ENCODE measurements at places on chromosomes 13 and 19.

DNA sequence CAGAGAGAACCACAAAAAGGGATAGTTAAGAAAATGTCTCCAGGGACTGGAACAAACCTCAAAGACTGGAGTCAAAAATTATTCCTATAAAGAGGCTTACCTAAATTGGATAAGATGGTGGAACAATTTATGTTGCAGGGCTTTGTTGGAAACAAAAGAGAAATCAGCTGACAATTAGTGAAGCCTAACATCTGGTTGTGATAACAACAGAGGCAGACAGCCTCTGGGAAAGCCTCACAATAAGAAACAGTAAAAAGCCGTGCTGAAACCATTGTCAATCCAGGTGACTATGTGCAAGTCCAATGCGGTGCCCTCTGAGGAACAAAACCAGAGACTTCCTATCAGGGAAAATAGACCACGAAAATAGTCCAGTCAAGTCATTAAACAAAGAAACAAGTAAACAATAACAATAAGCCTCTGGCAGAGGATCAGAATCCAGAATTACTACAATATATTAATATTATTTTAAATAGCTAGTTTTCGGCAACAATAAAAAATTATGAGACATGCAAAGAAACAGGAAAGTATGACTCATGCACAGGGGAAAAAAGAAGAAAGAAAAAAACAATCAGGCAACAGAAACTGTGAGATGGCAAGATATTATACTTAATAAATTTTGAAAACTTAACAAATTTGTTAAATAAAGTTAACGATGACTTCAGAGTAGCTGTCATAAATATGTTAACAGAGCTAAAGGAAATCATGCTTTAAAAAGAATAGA, 99.7 kb upstream of the RXFP2 start:
- DNase-seq = no peak

DNA sequence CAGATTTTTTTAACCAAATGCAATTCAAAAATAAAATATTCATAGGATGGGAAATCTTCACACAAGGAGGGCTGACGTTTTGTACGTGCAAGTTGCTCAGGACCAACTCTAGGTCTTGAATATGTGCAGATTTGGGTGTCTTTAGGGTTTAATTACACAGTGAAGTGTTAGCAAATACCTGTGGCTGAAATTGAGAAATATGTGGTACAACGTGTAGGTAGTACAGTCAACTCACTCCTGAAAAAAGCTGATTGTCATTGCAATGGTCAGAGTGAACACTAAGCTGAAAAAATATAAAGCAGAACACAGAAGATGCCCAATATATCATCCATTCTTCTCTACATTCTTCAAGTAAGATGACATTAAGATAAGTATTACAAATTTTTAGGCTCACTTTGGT, 314.3 kb downstream of the SLITRK1 start:
- no peak for DNase-seq

DNA sequence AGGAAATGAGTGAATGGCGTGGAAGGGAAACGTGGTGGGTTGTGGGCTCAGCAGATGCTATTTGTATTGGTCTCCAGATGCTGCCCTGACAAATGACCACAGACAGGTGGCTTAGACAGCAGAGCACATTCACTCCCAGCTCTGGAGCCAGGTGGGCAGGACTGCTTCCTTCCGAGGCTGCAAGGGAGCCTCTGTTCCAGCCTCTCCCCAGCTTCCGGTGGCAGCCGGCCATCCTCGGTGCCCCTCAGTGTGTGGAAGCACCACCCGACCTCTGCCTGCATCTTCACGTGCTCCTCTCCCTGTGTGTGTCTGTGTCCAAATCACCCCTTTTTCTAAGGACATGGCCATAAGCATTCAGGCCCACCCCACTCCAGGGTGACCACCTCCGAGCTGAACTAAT, 105.1 kb downstream of the SOX1 start:
- DNase-seq = no peak

GRCh38 chr13:30787738-30788525, 52.6 kb downstream of the ALOX5AP start:
- DNase-seq = no peak

- DNase-seq = no peak
Measured at GRCh38 chr13:91721413-91721812, 323.0 kb downstream of the GPC5 start.

DNA sequence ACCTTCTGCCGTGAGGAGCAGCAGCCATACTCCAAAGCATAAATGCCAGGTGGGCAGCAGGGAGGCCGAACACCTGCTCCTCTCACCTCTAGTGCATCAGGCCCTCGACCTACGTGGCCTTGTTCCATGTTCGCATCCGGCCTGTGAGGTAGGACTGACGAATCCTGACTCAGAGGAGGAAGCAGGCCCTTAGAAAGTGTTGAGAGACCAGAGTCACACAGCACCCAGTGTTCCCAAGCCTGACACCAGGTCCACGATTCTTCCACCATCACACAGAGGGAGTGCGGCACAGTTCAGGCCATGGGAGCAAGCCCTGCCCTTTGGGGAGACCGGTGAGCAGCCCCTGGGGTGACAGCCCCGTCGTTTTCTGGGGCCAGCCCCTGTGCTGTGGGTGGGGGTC, 14.7 kb downstream of the ATP12A start:
- DNase-seq = no peak

DNA sequence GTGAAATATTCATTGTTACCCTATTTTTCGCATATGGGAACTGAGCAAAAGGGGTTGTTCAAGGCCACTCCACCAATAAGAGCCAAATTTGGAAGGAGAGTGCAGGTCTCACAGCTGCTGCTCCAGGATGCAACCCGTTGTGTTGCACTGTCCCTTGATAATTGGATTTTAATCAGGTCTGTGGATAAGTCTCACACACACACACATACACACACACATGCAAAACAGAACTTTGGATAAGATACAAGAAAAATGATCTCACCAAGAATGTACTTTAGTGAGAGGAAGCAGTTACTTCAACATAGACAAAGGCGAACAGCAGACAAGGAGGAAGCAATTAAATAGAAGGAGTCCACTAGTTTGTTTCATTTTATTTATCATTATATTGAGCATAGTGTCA, 127.3 kb upstream of the EDNRB start:
- no peak for DNase-seq

DNA sequence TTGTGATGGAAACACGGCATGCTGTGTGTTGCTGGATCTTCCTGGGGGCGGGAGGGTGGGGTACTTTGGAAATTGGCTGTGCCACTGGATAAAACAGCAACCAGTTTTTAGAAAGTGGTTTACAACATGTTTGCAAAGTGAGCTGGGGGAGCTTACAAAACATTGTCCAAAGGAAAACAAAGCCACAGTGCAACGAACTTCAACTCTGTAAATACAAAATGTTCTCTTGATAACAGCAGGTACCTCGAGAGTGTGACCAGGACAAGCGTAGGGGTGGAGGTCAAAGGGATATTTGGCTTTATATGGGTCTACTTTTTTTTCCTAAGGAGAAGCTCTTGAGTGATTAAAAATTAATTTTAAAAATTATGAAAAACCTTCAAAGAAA, 2.5 kb downstream of the IGSF23 start:
- no peak for DNase-seq

- no peak for DNase-seq
Measured at GRCh38 chr19:50928831-50929230, 17.6 kb upstream of the KLK4 start.

- DNase-seq = no peak
Measured at GRCh38 chr13:92415781-92416180, 810.8 kb upstream of the GPC6 start.

DNA sequence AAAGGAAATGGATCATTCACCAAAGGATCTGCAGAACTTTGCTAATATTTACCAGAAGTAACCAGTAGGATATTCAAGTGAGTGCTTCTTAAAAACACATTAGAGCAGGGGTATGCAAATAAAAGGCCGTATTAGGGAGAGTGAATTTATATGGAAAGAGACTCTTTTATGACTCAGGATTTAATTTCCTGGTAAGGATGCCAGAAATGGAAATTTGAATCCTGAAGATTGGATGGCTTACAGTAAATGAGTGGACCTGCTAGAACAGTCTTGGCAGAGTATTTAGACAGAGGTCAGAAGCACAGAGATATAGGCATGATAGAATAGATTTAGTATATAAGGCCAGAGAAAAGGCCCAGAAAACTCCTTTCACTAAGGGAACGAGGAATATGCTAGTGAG, 201.6 kb downstream of the SLITRK5 start:
- DNase-seq = no peak

DNA sequence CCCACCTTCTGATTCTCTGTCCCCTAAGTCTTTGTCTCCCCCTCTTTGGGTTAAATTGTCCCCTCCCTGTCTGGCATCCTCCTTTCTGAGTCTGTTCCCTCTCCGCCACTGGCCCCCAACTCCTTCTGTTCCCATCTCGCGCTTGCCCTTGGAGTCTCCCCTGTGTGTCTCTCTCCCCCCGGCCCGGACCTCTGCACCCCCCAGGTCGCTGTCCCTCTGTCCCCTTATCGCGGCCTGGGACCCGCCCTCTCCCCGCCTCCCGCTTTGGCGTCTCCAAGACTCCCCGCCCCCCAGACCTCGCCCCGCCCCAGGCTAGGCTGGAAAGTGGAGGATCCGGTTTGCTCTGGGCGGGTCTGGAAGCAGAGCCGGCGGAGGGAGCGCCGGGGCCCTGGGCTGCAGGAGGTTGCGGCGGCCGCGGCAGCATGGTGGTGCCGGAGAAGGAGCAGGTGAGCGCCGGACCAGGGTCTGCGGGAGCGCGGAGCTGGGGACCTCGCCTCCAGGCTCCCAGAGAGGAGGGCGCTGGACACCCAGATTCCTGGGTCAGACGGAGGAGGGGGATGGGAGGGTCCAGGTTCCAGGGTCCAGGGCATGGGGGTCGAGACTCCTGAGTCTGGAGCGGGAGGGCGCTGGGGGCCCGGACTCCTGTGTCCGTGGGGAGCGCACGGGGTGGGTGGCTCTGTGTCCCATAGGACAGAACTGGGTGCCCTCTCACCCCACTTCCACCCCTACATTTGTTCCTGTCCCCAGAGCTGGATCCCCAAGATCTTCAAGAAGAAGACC, at the start of gene TRPM4:
TRPM4 (plus strand) TSS at position 348 of the 780 bp plus-strand sequence; CDS start at position 423, 75 bp downstream.
- no peak for DNase-seq

Data from kidney epithelial cell (primary cell).